Thoracic aorta (tissue), 2 donors: ENCODE measurements at places on chromosomes 16 and 17. TPM values are rescaled to one million over a fixed set of nuclear protein-coding genes. Genes with fewer than 3 reads are reported as not detected.

- no peak overlapping the region for H3K4me3 ChIP-seq
- no peaks in the 10 kb centered on the region for H3K4me1 ChIP-seq
- H3K27ac ChIP-seq: no peak overlapping the region
- no peaks in the 10 kb centered on the region for H3K27me3 ChIP-seq
- H3K36me3 ChIP-seq: peaks cover 64% of the 10 kb centered on the region
Measured at GRCh38 chr16:57233944-57234706, 10.9 kb upstream of the ARL2BP start.

DNA sequence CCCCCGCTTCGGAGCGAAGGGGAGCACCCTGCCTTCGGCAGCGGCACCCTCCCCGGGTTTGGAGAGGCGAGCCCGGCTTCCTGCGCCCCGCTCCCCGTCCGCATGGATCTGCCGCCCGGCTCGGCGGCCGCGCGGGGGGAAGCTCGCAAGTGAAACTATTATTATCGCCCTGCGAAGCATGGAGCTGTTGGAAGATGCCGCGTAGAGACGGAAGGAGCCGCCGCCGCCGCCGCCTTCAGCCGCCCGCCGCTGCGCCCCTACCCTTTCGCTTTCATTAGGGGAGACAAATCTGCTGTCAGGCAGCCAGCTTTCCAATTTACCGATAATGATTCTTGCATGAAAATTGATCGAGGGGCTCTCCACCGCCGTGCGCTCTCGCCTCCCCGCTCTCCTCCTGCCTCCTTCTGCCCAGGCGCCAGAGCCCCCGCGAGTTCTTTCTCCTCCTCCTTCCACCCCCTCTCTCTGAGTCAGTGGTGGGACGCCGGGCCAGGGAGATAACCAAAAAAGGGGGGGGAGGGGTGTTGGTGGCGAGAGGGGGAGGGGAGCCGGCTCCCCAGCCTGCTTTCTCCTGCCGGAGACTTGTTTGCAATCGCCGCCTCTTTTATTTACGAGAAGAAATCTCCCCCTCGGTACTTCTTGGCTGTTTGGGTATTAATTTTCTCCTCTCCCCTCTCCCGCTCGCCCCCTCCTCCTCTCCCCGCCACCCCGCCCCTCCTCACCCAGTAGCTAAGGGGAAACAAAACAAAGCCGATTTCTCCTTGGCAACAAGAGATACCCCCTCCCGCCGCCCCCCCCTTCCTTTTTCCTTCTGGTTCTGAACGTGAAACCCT is 58.0 kb upstream of the GSE1 start:
- H3K4me1 ChIP-seq: peaks cover 36% of the 10 kb centered on the region
- DNase-seq: peak; percentile 53
- H3K27ac ChIP-seq: peak overlapping the region; percentile 68
- H3K36me3 ChIP-seq: no peaks in the 10 kb centered on the region

DNA sequence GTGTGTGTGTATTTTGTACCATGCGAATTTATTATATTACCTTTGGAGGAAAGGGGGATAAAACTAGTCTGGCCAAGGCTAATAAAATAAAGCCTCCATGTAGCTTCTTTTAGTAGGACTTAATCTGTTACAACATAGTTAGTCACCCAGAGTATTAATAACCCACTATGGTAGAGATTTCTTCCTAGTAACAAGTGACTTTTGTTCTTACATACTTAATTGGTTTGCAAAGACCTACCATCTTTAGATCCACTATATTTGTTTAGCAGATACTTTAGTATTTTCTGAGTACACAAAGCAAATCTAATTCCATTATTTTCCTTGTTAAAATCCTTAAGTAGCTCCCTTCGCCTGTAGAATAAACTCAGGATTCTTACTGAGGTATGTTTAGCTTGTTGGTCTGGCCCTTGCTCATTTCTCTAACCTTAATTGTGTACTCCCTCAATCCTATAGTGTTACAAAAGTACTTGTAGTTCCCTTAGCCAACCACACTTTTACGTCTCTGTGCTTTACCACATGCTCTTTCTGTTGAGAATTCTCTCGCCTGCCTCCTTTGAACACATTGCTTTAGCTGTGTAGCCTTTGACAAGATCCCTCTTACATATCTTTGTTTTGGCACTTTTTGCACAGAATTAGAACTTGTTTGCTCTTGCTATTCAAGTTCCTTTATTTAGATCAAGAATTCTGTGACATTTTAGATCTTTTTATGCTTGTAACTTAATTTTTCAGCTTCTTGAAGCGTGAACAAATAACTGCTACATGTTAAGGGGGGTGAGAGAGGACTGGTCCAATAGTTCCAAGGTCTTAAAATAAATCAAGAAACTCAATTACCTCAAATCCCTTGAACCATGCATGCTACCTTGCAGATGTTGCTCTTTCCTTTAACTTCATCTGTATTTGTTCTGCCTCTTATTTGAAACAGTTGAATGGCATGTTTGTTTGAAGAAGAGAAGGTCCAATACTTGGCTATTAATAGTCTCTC is 23.8 kb downstream of the CLTC start:
- H3K4me1 ChIP-seq: peaks cover 45% of the 10 kb centered on the region
- no peak overlapping the region for H3K4me3 ChIP-seq
- no peaks in the 10 kb centered on the region for H3K27me3 ChIP-seq
- peak overlapping the region; percentile 10 for H3K27ac ChIP-seq
- no peak for DNase-seq

The FOXN1 gene
- not detected for total RNA-seq

- DNase-seq: no peak
- no peak overlapping the region for H3K4me3 ChIP-seq
- no peaks in the 10 kb centered on the region for H3K4me1 ChIP-seq
- no peaks in the 10 kb centered on the region for H3K36me3 ChIP-seq
- no peaks in the 10 kb centered on the region for H3K27me3 ChIP-seq
Measured at GRCh38 chr16:21228361-21228872, 5.1 kb upstream of the ANKS4B start.

DNA sequence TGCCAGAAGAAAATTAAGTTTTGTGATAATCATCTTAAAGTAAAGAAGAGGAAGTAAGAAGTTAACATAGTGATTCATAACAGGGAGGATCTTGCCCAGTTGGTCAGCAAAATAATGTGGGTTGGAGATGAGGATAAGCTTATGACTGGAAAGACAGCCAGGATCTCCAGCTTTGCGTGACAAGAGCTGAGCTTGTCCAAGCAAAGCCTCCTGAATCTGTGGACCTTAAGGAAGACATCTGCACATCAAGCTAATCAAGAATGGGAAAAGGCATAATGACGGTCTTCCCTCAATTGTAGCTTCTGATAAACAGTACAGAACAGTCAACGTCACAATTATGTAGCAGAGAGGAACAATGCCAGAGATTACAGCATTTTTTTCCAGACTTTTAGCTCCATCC is 744.7 kb upstream of the GOT2 start:
- no peak for DNase-seq
- H3K27me3 ChIP-seq: no peaks in the 10 kb centered on the region
- H3K36me3 ChIP-seq: no peaks in the 10 kb centered on the region
- H3K4me1 ChIP-seq: no peaks in the 10 kb centered on the region

The SPATA32 gene
- total RNA-seq: not detected

GRCh38 chr17:27158382-27158781 is 135.5 kb upstream of the WSB1 start:
- H3K27ac ChIP-seq: no peak overlapping the region
- no peak overlapping the region for H3K4me3 ChIP-seq
- no peak for DNase-seq
- H3K36me3 ChIP-seq: no peaks in the 10 kb centered on the region

DNA sequence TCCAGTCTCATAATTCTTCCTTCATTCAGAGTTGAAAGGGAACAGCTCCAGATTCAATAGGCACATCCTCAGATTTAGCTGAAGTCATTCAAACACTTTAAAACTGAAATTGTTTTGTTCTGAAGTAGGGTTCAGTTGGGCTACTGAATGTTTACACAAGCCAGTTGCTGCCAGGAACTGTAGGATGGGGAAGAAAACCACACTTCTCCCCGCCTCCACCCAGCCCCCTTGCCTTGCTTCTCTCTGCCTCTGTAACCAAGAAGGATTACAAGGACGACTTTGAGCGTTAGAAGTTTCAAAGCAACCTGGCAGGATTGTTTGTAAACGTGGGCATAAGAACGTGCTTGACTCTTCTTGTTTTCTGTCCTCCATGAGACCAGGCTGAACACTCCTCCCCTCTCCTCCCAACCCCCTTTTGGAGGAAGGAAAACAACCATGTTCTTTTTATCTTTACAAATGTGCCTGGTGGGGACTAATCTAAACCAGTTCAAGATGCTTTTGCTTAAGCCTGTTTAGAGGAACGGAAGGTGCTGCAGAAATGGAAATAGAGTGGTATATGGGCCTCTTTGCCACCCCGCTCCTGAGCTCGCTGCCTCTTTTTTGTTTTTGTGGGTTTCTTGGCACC is 287.9 kb downstream of the FTO start:
- no peaks in the 10 kb centered on the region for H3K27me3 ChIP-seq
- H3K27ac ChIP-seq: no peak overlapping the region
- H3K4me3 ChIP-seq: no peak overlapping the region
- H3K4me1 ChIP-seq: peaks cover 4% of the 10 kb centered on the region
- DNase-seq: no peak

The CIITA gene
- 31.0 TPM for total RNA-seq

- H3K27ac ChIP-seq: no peak overlapping the region
- no peaks in the 10 kb centered on the region for H3K4me1 ChIP-seq
- H3K27me3 ChIP-seq: no peaks in the 10 kb centered on the region
- no peak overlapping the region for H3K4me3 ChIP-seq
- H3K36me3 ChIP-seq: no peaks in the 10 kb centered on the region
Measured at GRCh38 chr17:73888862-73889261, 244.6 kb upstream of the SDK2 start.
